ENCODE measurements at places on chromosomes 12 and 14.
A peak's percentile ranks its signal among the peaks of the same experiment; 100 is the strongest.

DNA sequence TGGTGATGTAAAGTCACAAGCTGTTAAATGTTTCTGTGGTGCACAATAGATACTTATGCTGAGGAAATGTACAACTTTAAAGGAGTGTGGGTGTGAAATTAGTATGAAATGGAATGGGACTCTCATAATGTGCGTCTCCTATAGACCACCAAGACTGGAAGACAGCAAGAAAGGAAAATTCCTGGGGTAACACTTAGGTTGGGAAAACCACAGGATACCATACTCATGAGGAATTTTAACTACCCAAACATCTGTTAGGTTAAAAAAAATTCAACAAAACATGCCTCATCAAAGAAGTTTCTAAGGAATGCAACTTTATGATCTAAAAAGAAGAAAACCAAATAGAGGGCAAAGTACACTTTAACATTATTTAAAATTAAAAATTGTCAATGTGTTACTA lies 113.7 kb upstream of the MYF6 start:
- DNase-seq = no peak

DNA sequence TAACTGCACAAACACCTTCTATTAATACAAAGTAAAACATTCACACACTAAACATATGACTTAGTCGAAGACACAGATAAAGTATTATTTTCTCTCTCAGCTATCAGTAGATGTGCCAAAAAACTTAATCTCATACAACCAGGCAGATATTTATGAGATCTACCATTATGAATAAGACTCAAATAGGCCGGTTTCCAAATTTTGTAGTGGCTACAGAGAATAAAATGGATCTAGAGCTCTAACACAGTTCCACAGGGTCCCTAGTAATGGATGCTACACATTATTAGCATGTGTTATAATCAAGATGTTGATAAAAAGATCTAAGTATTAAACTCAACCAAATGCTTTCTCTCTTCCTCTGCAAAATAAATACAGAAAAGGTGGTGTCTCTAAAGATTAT lies 10.4 kb downstream of the SAV1 start:
- DNase-seq = no peak

GRCh38 chr12:6335451-6336078 lies 6.3 kb downstream of the TNFRSF1A start:
- peak; percentile 93 for DNase-seq

DNA sequence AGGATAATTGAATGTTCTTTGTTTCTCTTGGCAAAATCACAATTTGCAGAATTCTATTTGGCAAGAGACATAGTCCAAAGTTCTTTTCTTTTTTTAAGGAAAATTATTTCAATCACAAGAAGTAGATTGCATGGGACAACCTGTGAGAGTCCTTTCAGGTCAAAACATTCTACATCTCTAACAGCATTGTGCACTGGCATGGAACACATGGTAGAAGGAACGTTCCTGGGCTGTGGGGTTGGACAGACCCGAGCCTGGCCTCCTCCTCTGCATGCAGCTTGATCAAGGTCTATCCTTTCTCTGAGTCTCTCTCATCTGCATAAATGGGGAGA lies 88.6 kb upstream of the CPSF6 start:
- no peak for DNase-seq

GRCh38 chr12:91986084-91986483 lies 159.6 kb downstream of the BTG1 start:
- no peak for DNase-seq

GRCh38 chr12:100962086-100962712 lies 167.6 kb downstream of the ANO4 start:
- no peak for DNase-seq

GRCh38 chr12:122996188-122996601 lies 15.7 kb downstream of the ARL6IP4 start:
- DNase-seq = no peak

DNA sequence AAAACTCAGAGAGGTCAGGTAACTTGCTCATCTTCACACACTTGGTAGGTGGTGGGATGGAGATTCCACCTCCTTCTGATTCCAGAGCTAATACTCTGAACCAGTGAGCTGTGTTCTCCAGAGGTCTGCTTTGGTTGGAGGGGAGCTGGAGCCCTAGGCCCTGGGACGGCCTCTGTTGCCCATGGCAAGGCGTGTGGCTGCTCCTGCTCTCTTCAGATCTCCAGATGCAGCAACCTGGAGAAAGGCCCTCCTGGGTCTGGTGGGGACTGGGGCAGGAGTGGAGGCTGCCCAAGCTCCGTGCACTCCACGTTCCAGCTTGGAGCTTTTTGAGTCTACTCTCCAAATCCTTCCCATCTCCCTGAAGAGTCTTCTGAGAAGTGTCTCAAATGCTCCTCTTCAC lies 10.7 kb downstream of the CCND2 start:
- no peak for DNase-seq

GRCh38 chr14:33510991-33511390 lies 439.9 kb downstream of the EGLN3 start:
- DNase-seq = no peak

- DNase-seq = peak; percentile 89
Measured at GRCh38 chr14:20632831-20633691, 8.4 kb downstream of the OR6S1 start.

DNA sequence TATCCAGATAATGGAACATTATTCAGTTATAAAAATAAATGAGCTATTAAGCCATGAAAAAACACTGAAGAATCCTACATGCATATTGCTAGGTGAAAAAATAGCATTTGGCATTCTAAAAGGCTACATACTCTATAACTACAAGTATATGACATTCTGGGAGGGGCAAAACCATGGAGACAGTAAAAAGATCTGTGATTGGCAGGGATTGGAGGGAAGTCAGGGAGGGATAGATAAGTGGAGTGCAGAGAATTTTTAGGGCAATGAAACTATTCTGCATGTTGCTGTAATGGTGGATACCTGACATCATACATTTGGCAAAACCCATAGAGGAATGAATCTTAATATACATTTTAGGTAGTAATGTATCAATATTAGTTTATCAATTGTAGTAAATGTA lies 63.1 kb upstream of the SLC38A2 start:
- no peak for DNase-seq

DNA sequence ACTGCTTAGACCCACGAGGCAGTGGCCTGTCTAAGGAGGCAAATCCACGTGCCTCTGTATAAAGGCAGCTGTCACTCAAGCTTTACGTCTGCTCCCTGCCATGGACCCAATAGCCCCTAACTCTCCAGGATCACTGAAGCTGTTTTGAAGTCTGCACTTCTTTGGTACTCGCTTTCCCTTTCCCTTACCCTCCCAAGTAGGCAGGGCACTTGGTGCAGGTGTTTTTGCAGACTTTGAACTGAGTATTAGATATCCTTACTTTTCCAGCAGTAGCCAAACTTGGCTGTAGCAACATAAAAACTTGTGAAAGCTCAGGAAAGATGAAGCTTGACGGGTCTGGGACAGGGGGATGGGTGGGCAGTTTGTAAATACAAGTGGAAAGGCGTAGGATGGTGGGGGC lies 17.8 kb upstream of the OR6S1 start:
- DNase-seq = no peak

GRCh38 chr12:47312808-47313426 lies 233.2 kb upstream of the AMIGO2 start:
- DNase-seq = no peak

GRCh38 chr12:56878010-56878339 lies 56.2 kb downstream of the SDR9C7 start:
- no peak for DNase-seq

DNA sequence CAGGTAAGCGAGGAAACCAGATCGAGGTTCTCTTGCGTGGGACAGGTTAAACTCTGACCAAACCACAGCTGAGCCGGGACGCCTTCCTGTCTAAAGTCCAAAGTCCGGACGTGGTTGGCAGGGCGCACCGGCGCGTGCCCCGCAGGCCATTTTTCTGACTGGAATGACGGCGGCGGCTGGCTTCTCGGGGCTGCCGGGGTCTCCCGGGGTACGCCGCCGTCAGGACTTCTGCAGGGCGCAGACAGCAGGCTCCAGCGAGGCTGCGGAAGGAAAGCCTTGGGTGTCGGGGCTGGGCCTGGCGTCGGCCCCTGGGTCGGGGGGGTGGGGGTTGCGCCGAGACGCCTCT lies 32.8 kb downstream of the MIA2 start:
- DNase-seq = peak; percentile 73

GRCh38 chr14:68740788-68741476 lies 51.9 kb downstream of the ZFP36L1 start:
- DNase-seq = no peak

GRCh38 chr14:68672609-68673285 lies 120.1 kb downstream of the ZFP36L1 start:
- no peak for DNase-seq

DNA sequence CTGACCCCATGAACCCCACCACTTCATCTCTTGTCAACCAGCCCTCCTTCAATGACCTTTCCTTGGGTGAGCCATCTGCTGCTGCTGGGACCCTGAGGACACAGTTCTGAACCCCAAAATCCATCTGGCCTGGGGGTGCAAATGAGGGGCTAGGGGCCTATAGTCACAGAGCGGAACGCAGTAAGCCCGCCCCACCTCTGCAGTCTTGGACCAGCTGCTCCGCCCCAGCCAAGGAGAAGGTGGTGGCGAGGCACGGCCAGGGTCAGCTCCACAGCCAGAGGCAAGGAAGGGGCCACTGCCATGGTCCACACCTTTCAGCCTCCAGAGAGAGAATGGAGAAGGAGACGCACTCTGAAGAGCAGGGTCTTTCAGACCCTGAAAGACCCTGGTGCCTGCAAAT lies 5.1 kb downstream of the TMEM179 start:
- no peak for DNase-seq

DNA sequence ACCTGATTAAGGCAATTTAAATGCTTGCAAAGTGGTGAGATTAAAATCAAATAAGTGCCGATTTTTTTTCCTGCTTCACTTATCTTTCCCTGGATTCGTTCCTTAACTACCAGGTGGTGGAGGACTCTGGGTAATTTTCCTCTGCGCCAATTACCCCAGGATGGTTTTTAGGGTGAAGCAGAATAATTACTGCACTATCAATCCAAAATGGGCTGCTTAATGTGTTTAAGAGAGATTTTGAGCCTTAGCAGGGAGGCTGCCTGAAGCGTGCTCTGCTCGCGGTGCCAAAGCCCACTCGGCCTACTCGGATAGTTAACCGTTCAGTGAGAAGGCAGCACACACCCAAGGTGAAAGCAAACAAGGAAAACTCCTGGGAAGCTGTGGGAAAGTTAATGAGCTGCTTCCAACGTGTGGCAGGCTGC lies 274.9 kb upstream of the LMO3 start:
- no peak for DNase-seq

DNA sequence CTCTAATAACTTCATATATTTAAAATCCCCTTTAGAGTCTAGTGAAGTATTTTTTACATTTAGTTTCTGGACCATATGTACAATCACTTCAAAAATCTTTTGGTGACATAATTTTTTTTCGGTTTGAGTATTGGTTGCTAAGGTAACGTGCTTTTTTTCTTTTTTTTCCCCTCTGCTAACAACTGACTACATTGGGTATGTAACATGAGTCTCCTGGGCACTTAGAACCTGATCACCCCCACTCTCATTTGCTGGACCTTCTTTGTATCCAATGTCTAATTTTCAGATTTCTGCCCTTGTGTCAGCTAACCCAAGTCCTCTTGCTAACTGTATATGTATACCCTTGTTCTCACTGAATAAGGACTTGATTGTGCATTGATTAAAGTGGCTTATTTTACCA lies 592.9 kb upstream of the FLRT2 start:
- no peak for DNase-seq

- no peak for DNase-seq
Measured at GRCh38 chr14:81342850-81343580, 57.1 kb downstream of the STON2 start.

GRCh38 chr14:90714811-90715210 lies 101.4 kb downstream of the TTC7B start:
- no peak for DNase-seq

GRCh38 chr12:123387508-123388176 lies 3.7 kb downstream of the KMT5A start:
- DNase-seq = no peak

GRCh38 chr14:64632056-64632455 lies 72.2 kb upstream of the PLEKHG3 start:
- DNase-seq = no peak

DNA sequence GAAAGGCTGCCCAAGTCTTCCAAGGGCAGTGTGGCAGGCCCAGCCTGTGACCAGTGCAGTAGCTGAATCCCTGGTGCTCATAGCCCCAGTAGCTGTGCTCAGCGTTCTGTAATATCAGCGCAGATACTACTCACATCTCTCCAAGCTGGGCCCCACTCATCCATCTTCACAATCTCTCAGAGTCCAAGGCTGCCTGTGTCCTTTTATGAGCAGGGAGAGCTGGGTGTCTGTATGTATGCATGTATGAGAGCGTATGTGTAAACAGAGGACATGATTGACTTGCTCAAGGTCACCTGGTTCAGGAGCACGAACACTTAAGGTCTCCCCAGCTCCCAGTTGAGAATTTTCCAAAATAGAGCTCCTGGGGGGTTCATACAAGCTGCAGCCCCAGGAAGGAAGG lies 5.4 kb downstream of the AQP6 start:
- DNase-seq = no peak

DNA sequence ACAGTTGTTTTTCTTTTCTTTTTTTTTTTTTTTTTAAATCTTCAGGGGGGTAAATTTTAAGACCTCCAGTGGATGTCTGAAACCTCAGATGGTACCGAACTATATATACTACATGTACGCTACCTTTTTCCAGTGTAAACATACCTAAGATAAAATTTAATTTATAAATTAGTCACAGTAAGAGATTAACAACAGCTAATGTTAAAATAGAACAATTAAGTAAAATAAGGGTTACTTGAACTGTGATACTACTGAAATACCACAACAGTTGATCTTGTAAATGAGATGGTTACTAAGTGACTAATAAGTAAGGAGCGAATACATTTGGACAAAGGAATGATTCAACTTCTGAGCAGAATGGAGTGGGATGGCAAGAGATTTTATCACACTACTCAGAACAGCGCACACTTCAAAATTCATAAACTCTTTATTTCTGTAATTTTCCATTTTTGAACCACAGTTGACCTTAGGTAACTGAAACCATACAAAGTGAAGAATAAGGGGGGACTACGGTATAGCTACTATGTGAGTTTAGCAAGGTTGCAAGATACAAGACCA lies 80.5 kb upstream of the PCED1B start:
- peak; percentile 55 for DNase-seq

DNA sequence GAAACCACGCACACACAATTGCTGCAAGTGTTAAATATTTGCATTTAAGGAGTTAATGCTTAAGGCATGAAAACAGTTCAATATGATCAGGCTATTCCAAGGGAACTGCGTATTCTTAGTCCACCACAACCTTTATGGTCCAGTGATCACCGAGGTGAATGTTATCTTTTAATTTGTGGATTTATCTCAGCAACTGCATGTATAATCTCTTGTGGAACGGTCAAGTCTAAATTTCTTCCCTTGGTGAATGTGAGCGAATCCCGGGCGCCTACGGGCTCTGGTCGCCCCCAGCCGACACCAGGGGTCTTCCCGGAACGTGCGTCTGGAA lies 999 bp upstream of the AK7 start:
- DNase-seq = no peak
